ENCODE measurements at places on chromosomes 3 and 15.

DNA sequence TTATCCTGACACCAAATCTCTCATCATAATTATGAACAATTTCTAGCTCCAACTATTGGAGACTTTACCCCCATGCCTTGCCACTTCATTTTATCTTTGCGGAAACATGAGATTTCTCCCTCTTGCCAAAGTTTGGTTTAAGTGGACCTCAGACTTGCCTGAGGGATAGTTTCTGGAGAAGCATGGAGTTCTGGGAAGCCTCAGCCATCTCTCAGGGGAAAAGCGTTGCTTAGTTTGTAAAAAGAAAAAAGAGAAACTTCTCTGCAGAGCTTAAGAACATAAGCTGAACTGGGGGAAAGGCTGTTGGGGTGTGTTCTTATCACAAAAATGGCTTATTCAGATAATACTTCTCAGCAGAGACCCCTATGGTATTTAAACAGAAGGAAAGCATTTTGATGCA is 347.4 kb upstream of the ADAMTS9 start:
- DNase-seq: no peak

- no peak for DNase-seq
Observed at GRCh38 chr3:192834428-192834827, 83.2 kb downstream of the MB21D2 start.

DNA sequence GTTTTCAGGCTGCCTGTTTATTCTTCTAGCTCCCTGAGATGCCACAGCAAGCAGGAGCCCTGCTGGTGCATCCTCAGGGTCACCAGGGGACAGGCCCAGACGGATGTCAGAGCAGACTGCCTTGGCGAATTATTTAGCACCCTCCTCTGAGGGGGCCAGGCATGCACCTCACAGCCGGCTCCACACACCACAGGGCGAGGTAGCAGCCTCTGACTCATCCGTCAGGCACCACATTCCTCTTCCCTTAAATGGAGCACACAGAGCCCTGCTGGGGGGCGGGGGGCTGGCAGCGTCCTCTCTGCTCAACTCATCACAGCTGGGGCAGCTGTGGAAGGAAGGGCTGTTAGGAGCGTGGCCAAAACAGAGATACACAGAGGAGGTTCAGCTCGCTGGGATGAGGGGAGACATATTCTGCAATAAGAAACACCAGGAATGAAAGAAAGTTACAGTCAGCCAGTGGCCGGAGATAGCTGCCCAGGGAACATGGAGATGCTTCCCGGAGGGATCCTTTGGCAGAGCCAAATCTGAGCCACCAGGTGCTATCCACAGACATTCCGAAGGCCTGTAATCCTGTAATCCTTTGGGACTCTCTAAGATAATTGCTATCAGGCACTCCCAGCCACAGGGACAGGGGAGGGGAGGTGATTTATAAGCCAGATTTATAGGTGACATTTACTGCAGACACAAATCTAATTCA is 13.9 kb upstream of the PRICKLE2 start:
- DNase-seq: no peak

DNA sequence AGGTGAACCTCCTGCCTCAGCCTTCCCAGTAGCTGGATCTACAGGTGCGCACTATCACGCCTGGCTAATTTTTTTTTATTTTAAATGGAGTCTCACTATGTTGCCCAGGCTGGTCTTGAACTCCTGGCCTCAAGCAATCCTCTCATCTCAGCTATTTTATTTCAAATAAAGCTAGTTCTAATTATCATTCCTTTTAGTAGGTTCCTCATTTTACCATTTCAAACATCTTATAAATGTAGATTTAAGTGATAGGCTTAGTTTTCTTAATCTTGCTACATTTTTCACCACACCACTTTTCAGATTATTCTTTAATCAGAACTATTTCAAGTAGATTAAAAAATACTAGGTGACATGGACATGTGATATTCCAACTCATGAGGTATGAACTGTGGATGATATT is 30.3 kb downstream of the PIGB start:
- no peak for DNase-seq

DNA sequence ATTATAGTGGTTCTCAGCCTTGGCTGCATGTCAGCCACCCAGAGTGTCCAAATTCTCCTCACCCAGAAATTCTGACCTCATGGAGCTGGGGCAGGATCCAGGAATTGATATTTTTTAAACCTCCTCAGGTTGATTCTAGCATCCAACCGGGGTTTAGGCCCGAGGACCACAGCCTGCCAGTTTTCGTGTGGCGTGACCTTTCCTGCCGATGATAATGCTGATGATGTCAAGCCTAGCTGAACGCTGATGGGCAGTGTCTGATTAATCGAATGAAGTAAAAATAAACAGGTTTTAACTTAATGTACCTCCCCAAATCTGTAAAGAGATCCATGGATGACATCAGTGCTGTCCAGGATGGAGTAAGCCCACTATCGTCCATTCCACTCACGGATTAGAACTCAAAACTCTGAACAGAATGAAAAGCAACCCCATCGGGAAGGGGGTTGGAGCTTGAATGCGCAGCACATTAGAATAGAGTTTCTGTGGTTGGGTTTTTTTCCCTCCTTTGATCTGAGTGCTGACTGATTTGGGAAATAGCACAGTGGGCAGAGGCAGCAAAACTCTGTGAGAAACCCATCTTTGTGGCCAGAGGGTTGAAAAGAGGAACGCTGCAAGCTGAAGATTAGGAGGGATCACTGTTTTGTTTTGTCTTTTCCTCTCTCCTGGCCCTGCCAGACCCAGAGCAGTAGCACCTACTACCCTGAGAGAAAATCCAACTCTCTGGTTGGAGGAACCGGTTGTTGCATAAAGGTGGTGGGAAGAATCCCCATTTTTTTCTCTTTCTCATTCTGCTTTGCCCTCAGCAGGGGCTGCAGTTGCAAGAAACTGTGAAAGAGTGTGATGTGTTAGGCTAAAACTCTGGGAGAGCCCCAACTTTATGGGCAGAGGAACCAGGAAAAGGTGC is 153.9 kb downstream of the APBA2 start:
- no peak for DNase-seq

- DNase-seq: no peak
Observed at GRCh38 chr3:127612966-127613365, 14.8 kb downstream of the MCM2 start.

- peak; percentile 35 for DNase-seq
Observed at GRCh38 chr15:93047621-93048425, 41.2 kb downstream of the RGMA start.

GRCh38 chr3:142574665-142575064 is 3.9 kb downstream of the ATR start:
- DNase-seq: no peak

DNA sequence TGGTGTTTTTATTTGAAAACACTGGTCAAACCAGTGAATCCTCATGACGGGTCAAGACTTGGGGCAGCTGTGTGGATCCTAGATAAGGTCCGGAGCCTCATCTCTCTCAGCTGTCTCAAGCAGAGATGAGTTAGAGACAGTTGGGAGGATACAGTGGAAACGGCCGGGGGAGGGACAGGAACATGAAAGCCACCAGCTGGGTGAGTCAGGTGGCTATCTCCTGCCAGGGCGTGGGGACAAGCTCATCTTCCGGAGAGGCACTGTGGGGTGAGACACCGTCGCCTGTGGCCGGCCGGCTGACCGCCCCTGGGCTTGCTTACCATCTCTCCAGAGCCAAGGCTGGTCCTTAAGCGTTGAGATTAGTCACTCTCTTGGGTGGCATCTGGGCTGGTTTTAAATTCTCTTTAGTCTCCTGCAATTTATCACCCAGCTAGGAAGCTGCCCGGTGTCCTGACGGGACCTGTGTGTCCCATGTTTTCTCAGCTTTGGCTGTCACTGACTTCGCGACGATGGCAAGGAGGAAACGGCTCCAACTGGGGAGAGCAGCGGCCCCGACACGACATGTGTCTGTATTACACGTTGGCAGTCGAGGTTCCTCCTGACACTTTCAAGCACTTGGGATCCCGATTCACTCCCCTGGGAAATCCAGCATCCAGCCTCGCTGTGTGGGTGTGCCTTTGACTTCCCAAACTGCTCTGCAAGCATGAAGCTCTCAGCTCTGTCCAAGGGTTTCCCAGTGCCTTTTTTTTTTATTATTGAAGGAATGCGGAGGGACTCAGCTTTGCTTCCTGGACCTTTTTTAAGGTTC is 7.5 kb downstream of the ST8SIA2 start:
- no peak for DNase-seq

GRCh38 chr3:184725176-184725719 is 13.4 kb upstream of the MAGEF1 start:
- DNase-seq: no peak

- DNase-seq: no peak
Observed at GRCh38 chr15:74626752-74627692, 11.4 kb downstream of the CLK3 start.

DNA sequence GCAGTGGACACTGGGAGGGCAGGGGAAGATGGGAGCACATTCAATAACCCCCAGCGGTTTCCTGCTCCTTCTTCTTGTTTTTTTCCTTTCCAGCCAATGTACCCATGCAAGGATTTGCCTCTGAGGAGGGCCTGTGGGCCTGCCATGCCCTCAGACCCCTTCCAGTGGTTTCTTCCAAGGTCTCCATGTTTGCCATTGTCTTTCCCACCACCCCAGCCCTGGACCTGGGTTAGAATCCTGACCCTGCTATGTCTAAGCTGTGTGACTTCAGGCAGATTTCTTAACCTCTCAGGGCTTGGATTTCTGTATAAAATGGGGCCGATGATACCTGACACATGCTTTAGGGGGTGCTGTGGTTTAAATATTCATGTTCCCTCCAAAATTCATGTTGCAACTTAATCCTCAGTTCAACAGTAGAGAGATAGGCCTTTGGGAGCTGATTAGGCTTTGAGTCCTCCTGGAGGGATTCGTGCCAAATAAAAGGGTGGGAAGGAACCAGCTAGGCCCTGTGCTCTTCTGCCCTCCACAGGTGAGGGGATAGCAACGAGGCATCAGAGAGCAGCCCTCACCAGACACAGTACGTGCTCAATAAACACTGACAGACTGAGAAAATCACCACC is 46.3 kb upstream of the FLNB start:
- DNase-seq: no peak

GRCh38 chr3:69426967-69427304 is 41.0 kb upstream of the FRMD4B start:
- no peak for DNase-seq

- DNase-seq: no peak
Observed at GRCh38 chr3:161355508-161355907, 15.8 kb downstream of the SPTSSB start.

DNA sequence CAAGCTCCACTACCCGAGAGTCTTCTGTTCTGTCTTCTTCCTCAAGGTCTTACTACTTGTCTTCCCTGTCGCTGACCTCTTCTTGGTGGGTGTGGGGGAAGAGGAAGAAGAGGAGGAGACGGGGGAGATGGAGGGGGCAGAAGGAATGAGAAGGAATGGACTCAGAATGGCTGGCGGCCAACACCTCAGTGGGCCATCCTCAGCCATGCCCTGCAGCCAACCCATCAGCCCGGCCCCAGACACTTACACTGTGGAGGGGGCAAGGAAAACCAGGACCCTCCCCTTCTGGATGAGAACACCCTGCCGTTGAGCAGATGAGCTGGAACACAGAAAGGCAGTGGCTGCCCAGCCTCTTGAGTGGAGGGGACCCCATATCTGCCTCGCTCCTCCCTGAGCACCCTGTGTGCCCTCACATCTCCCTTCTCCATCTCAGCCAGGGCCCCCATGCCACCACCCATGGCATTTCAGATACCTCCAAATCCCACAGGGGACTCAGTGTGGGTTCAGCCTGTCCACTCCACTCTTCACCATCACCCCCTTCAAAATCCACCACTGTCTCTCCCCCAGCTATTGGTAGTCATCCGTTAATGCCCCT is 45.5 kb upstream of the PRR23E start:
- DNase-seq: no peak

GRCh38 chr3:148757238-148758215 is 59.8 kb downstream of the AGTR1 start:
- DNase-seq: no peak

GRCh38 chr3:25035526-25035925 is 392.5 kb upstream of the RARB start:
- DNase-seq: no peak

DNA sequence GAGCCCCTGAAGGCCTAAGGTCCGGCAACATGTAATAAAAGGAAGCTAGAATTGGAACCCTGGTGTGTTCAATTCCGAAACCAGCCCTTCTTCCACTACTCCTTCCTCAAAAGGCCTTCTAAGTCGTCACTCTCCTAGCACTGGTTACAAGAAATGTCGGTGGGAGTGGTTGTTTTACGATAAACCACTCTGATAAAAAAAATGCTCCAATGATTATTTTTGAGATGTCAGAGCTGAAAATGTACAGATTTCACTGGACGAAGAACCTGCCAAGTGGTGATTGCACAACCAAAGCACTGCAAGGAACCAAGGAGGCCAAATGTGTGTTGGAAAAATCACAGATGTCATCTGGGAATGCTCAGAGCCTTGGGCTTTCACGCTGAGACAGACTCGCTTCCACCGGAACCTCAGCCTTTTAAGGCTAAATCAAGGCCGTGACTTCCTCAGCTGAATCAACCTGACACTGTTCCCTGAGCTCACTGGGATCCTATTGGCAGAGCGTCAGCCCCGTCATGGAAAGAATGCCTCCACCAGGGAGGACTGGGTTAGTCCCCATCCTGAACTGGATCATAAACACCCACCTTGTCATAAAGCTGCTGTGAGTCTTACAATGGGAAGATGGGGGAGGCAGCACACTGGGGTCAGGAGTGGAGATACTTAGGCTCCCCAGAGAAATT is 108.1 kb upstream of the THBS1 start:
- DNase-seq: no peak

All from activated T-helper 1 cell treated with Interleukin-2 at 50 U/mL for 16 hours (primary cell).